Cardiac fibroblast (primary cell): ENCODE measurements at places on chromosomes 11 and 22.

- no peak for DNase-seq
These were observed 42.3 kb upstream of the LINC01488 start for GRCh38 chr11:69439127-69439526.

DNA sequence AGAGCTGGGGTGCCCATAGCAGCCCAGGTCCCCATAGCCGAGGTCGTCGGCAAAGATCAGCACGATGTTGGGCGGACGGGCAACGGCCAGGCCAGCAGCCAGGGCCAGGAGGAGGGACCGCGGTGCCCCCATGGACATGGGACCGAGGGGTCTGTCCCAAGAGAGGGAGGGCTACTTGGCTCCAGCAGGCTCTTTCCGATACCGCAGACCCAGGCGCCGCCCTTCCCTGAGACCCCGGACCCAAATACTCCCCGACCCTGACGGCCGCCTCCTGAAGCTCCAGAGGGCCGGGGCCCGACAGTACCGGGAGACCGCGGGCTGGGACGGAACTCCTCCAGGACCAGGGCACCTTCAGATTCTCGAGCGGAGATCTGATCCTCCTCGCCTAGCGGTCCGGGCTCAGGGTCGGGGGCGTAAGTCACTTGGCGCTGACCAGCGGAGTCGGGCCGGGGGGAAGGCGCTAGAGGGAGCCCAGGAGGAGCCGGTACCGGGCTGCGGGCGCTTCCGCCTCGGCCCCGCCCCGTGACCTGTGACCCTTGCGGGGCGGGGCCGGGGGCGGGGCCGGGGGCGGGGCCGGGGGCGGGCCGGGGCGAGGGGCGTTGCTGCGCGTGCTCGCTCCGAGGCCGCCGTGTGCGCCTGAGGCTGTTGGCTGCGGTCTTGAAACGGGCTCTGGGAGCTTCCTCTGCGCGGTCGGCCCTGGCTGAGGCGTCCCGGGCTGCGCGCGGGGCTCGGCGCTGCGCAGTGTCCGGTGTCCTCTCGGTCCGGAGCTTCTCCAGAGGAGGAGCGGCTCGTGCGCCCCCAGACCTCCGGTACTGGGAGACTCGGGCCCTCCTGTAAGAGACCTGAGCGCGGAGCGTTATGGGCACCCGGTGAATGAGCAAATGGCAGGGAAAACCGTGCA, at the start of gene ARSA:
ARSA (minus strand) TSS at position 511 of the 901 bp plus-strand sequence; CDS start at position 138, 373 bp downstream.
- DNase-seq: peak; percentile 82

GRCh38 chr22:17096071-17096470, 11.3 kb downstream of the IL17RA start:
- DNase-seq: no peak

GRCh38 chr11:43358279-43358800, 380 bp upstream of the TTC17 start:
- no peak for DNase-seq

GRCh38 chr11:44065161-44065661, 859 bp upstream of the ACCS start:
- no peak for DNase-seq

DNA sequence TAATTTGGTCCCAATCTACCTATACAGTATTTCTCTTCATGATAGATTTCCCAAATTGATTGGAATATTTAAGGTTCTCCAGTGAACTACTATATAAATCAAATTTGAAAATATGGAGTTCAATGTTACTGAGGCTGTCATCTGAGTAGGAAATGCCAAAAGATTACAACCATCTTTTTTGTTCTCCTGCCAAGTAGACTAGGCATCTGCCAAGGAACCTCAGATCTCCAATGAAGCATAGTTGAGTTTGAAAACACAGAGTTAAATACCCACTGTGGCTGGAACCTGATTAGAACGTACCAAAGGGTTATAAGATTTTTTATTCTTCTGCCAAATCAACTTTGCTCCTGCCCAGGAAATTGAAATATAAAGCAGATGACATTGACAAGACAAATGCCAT, 330.9 kb downstream of the CNTN5 start:
- peak; percentile 38 for DNase-seq

DNA sequence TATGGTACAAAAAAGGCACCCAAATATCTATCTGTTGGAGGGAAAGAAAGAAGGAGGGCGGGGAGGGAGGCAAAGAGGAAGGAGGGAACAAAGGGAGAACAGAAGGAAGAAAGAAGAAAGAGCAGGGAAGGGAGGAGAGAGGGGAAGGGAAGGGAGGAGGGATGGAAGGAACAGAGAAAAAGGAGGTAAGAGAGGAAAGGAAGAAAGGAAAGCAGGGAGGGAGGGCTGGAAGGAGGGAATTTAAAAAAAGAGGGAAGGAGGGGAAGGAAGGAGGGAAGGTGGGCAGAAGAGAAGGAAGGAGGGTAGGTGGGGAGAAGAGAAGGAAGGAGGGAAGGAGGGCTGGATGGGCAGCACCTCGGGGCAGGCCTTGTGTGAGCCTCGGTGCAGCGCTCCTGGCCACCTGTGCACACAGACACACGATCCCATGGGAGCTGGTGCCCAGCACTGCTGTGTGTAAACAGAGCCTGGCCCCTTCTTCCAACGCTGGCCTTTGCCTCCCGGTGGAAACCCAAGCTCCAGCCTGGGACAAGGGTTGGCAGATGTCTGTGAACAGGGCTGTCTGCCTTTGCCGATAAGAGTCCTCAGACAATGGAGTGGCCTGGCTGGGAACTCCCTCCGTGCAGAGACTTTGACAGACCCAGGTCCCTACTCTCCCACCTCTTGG, 23.2 kb downstream of the SMIM38 start:
- DNase-seq: no peak

DNA sequence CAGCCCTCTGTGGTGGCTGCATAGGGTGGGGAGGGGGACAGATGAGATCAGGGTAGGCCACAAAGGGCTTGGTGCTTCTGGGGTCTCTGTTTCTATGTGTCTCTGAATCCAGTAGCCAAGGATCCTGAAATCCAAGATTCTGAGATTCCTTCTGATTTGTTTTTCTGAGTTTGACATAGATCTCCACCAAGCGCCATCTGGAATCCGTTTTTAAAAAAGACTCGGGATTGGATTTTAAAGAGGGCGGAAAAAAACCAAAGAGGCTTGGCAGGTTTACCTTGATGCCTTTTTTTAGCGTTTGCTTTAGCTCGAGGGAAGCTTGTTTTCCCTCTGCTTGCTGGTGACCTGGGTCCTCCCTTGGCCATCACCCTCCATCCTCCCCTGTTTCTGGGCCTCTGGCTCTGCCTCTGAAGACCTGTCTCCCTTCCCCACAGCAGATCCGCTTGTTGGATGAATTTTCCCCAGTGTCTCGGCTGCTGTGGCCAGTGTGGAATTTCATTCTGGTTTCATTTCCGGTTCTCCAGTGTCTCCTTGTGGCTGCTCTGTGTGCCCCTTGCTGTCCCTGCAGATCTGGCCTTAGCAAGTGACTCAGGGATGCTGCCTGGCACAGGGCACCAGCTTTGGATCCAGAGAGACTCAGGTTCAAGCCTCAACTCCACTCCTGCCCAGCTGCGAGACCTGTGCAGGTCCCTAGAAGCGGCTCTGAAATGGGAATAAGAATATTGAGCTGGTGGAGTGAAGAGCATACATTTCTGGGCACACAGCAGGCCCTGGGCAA, 15.1 kb downstream of the SYNGR1 start:
- no peak for DNase-seq

DNA sequence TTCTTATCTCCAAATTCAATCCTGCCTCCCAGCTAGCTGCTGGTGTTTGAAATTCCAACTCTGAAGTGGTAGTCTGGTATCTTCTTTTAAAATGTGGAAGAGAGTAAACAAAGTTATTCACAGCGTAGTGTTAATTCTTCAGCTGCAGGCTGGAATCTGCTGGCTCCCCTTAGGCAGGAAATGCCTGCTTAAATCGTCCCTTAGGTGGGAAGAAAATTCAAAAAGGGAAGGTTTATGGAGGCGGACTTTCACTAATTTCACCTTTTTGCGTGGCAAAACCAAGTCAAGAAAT, 439.0 kb upstream of the CCDC90B start:
- DNase-seq: no peak

DNA sequence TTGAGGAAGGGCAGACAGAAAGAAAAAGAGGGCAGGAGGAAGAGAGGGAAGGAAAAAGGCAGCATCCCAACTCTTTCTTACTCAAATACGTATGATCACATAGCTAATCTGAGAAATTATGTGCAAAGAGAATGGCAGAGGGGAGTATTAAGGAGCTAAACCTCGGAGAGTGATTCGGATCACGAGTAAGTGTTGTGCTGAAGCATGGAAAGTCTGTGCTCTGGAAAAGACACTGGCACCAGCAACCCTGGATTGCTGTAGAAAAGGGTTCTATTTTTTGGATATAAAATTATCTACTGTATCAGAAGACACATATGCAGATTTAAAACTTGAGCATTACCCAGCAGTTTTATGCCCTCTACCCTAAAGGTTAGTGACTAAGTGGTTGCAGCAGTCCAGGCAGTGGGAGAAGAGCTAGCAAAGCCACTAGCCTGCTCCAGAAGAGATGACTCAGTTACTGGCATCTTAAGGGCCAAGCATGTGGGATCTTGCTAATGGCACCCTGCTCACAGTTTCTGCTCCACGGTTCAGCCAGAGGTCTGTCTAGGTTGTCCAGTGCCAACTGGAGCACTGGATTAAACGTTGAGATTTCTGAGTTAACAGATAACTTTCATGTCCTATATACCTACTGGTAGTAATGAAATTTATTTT, 151.7 kb downstream of the SWAP70 start:
- DNase-seq: peak; percentile 80

- no peak for DNase-seq
These were observed 6.8 kb downstream of the TBC1D22A start for GRCh38 chr22:46769191-46769675.

- peak; percentile 82 for DNase-seq
These were observed 164.0 kb downstream of the MN1 start for GRCh38 chr22:27637604-27638003.

GRCh38 chr22:44546686-44547310, 48.8 kb upstream of the RTL6 start:
- DNase-seq: no peak

DNA sequence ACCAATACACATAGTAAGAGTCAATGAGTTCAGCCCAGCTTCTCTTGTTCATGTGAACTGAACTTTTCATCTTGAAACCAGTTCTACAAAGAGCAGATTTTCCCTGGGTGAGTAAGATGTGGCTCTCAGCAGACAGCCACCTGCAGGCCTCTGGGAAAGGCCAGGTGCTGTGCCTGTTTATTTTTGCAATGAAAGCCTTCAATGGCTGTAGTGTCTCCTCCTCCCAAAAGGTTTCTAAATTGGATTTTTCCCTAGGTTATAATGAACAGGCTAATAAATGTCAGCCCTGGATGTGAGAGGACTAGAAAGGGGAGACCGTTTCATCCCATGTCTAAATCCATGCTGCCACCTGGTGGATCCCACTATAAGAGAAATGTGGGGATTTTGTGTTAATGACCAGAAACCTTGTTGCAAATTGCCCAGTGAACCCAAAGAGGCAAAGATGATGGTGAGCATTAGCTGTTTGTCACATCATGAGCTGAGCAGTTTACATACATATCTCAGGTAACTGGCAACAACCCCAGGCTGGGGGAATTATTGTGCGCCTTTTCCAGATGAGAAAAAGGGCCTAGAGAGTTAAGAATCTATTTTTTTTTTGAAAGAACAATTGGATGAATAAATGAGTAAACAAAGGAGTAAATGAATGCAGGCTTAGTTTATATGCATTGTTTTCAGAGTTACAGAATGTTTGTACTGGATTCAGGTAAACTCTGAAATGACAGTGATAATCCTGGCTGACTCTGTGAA, 12.7 kb downstream of the C11orf91 start:
- DNase-seq: peak; percentile 85

DNA sequence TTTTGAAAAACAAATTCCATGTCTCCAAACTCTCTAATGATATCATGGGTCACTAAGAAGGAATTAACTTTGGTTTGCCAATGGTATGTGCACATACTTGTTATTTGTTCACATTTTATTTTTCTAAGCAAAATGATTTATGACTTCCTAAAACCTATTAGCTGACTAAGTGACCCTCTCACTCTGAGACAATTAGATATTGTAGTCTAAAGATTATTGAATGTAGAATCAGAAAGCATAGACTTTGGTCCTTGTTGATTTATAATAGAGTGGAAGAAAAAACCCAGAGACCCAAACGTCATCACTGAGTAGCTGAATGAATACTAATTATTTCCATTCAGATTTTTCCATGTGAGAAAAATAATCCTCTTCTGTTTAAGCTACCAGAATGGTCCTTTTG, 243.5 kb upstream of the ANO3 start:
- no peak for DNase-seq

GRCh38 chr11:62438641-62439040, 19.8 kb downstream of the SCGB1A1 start:
- DNase-seq: no peak

GRCh38 chr11:78127403-78127802, 12.0 kb downstream of the ALG8 start:
- no peak for DNase-seq

GRCh38 chr22:38255697-38256096, 17.1 kb downstream of the TMEM184B start:
- DNase-seq: no peak

DNA sequence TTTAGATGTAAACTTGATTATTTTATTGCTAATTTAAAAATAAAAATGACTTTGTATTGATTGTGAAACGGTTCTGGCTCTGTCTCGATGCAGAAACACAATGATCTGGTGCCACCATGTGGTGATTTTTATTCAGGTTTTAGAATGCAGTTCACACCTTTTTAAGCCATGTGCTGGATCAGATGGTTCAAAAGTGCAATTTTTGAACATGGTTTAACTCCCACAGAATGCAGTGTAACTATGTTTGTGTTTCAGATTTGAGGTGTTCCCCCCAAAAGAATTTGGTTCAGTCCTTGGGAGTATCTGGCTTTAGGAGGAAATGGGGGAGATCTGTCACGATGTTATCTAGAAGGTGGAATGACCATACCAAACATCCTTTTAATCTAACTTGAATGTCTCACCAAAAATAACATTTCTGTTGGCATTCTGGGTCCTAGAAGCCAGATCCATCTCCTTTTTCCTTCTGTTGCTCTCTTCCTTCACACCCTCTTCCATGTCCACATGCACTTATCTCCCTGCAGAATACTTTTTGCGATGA, 7.9 kb downstream of the MRPL16 start:
- peak; percentile 68 for DNase-seq

GRCh38 chr22:23693979-23694680, 3.3 kb downstream of the RGL4 start:
- DNase-seq: no peak

DNA sequence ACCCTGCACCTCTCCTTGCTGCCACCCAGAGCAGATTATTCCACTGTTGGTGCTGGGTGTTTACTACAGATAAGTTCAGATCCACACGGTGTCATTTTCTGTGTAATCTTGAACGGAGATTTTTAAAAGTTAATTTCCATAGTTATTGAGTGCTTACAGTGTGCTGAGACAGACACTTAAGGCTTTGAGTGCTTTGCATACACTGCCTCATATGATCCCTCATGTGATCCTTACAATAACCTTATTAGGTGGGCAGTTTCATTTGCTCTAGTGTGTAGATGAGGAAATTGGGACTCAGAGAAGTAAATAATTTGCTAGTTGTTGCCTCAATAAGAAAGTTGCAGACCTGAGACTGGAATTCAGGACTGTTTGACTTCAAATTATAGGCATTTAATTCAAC, 32.3 kb upstream of the ME3 start:
- DNase-seq: no peak

GRCh38 chr11:62705880-62706849, 1.1 kb downstream of the BSCL2 start:
- peak; percentile 92 for DNase-seq

- no peak for DNase-seq
These were observed 245.0 kb upstream of the B3GAT1 start for GRCh38 chr11:134656861-134657540.

- DNase-seq: peak; percentile 87
These were observed 4.6 kb downstream of the APOL4 start for GRCh38 chr22:36197065-36197440.

- DNase-seq: no peak
These were observed 844.7 kb upstream of the CCDC90B start for GRCh38 chr11:84130646-84131427.
